ENCODE measurements at places on chromosomes 12 and 14.

GRCh38 chr12:26936559-26937442 is 980 bp downstream of the INTS13 start:
- no peak for DNase-seq

GRCh38 chr14:101192661-101193000 is 289.1 kb upstream of the RTL1 start:
- no peak for DNase-seq

DNA sequence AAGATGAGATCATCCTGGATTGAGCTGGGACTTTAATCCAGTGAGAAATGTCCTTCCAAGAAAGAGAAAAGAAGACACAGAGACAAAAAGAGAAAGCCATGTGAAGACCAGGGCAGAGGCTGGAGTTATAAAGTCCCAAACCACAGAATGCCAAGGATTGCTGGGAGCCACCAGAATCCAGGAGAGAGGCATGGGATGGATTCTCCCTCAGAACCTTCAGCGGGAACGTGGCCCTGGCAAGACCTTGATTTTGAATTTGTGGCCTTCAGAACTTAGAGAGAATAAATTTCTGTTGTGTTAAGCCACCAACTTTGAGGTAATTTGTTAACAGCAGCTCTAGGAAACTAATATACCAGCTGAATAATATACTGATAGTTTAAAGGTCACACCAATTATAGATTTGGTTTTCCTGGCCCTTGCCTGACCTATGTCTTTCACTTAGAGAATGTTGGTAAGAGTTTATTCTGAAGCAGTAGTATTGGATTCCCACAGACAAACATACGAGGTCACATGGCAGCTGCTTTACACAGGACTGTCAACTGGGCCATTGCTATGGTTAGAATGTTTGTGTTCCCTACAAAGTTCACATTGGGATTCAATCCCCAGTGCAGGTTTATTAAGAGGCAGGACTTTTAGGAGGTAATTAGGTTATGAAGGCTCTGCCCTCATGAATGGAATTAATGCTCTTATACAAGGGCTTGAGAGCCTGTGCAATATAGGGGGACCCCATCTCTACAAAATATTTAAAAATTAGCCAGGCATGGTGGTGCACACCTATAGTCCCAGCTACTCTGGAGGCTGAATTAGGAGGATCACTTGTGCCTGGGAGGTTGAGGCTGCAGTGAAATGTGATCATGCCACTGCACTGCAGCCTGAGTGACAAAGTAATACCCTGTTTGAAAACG is 156.5 kb upstream of the EEA1 start:
- no peak for DNase-seq

DNA sequence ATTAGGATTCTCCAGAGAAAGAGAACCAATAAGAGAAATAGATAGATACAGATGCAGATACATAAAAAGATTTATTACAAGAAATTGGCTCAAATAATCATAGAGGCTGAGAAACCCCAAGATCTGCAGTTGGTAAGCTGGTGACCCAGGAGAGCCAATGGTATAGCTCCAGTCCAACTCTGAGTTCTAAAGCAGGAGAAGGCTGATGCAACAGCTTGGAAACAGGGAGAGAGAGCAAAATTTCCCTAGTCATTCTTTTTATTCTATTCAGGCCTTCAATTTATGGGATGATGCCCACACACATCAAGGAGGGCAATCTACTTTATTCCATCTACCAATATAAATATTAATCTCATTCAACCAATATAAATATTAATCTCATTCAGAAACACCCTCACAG is 218.2 kb downstream of the PRKD1 start:
- no peak for DNase-seq

GRCh38 chr12:110705309-110705708 is 16.4 kb upstream of the HVCN1 start:
- no peak for DNase-seq

DNA sequence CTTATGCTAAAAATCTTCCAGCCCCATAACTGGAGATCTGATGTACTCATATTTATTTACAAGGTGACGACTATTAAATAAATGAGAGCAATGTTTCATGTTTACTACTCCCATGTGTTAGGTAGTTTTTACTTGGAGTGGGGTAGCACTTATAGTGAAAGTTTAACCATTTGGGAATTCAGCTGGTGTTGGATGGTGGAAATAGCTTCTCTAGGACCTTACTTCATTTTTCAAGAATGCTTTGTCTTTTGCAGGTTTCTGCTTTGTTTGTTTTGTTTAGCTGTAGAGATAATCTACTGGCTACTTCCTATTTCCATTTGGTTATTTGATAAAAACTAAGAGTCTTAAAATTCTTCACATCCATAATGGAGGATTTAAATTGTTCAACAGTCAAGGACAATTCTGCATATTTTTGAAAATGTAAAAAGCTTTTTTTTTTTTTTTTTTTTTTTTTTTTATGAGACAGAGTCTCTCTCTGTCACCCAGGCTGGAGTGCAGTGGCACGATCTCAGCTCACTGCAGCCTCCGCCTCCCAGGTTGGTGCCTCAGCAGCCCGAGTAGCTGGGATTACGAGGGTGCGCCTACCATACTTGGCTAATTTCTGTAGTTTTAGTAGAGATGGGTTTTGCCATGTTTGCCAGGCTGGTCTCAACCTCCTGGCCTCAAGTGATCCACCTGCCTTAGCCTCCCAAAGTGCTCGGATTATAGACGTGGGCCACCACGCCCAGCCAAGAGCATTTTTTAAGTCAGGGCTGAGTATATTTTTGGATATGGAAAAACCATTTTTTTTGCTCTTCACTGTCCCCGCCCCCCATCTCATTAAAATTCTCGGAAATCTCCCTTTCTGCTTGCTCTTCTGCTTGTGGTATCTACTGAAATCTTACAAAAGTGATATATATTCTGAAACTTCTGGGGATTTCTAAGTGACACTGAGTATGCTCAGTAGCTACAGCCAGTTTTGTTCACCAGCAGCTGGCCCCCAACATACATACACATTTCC is 1.4 kb upstream of the ABCD2 start:
- no peak for DNase-seq

GRCh38 chr12:117284140-117284539 is 77.3 kb downstream of the NOS1 start:
- DNase-seq: no peak

- DNase-seq: no peak
These were observed 41.5 kb upstream of the FERMT2 start for GRCh38 chr14:52992236-52992870.

DNA sequence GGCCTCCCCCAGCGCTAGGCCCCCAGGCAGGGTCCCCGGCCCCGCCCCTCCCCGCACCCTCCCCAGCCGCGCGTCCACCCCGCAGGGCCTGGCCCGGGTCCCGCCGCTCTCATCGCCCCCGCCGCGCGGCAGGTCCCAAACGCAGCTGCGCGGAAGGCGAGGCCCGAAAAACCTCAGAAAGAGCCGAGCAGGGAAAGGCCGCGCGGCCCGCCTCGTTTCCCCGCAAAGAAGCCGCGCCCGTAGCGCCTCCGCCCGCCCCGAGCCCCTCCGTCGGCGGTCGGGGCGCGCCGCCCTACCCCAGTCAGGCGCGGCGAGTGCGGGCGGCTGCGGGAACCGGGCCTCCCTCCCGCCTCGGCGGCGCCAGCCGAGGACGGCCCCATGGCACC is 324 bp downstream of the POLE start:
- no peak for DNase-seq

GRCh38 chr12:57623385-57623784 is 9.6 kb downstream of the B4GALNT1 start:
- no peak for DNase-seq

GRCh38 chr12:121300083-121300819 is 3.7 kb upstream of the CAMKK2 start:
- no peak for DNase-seq

DNA sequence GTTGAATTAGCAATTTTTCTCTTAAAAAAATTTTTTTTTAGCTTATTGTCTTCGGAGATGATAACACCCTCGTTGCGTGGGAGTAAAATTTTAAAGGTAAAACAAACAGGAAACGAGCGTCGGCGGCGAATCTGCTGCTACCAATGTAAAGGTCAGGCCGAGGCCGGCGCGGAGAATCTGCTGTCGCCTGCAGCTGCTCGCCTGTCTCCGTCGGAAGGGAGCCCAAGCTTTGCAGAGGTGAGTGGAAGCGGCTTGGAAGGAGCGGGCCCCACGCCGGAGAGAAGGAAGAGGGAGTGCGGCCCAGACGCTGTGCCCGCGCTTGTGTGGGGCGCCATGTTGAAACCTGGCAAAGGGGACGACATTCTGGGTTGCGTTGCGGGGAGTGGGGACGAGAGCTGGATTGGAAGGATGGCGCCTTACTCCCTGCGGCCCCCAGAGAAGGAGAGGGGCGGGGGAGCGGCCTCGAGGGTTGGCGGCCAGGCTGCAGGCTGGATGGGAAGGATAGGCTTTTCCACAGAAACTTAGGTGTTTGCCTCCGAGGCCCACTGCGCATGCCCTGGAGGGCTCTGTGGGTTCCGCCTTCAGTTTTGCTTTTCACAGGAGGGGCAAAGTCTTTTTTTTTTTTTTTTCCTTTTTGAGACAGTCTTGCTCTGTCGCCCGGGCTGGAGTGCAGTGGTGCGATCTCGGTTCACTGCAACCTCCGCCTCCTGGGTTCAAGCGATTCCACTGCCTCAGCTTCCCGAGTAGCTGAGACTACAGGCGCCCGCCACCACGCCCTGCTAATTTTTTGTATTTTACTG is at the start of gene SNRNP35:
Gene SNRNP35 (plus strand): TSS at position 160 of the 800 bp plus-strand sequence. CDS start 7,402 bp downstream, outside the sequence.
- DNase-seq: peak; percentile 85

DNA sequence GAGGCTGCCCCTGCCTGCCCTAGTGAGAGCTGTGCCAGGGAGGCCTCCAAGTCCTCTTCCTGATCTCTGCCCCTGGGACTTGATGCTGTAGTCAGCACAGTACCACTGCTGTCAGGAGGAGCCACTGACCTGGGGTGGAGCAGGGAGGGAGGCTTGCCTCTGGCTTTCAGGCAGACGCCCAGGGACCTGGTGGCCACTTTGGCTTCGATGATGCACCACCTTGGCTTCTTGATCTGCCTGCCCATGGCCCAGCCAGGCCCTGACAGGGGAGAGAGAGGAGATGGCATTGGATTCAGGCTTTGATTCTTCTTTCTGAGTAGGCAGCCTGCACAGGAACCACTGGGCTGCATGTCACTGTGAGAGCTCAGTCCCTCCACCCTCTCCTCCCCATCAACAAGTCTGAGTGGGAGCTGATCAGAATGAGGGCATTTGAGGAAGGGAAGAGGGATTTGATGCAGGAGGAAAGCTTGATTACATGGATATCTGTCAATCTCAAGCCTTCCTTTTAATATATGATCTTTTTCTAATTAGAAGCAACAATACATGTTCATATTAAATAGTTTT is 24.7 kb downstream of the TMEM63C start:
- DNase-seq: no peak

DNA sequence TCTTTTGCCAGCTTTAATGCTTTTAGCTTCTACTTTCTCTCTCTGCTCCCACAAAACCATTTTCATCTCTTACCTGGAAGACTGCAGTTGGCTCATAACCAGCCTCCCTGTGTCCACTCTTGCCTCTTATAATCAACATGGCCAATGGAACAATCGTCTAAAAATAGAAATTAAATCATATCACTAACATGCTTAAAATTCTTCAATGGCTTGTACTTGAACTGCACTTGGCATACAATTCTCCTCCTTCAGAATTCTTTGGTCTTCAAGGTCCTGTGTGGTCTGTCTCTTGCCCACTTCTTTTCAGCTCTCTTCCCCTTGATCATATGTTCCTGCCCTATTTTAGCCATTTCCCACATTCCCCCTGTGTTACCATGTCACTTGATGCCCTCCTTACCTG is 342.2 kb downstream of the ATP23 start:
- DNase-seq: no peak

DNA sequence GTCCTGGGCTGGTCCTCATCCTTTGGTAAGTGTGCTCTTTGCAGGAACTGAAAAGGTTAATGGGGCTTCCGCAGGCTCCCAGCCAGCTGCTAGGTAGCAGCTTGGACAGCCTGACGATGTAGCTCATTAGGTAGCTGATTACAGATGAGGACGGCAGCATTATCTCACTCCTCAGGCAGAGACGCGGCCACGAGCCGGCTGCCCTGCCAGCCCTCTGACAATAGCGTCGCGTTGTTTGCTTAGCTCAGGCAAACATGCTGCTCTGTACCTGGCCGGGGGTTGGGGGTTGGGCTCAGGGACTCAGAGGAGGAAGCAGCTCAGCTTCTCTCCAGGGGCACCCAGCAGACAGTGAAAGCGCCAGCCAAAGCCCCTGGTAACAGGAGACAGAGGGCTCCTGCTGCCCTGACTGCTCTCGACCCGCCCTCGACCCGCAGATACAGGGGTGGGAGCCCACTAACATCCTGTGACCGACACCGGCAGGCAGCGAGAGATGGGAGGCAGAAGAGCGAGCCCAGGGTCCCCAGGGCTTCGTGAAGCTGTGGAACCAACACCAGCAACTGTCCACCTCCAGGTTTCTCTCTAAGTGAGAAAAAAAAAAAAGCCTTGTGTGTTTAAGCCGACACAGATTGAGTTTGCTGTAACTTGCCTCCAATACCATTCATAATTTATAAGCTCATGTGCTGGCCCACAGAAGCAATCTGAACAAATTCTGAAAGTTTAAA is 53.4 kb upstream of the DLK1 start:
- no peak for DNase-seq

- DNase-seq: no peak
These were observed 31.4 kb upstream of the SNAPC1 start for GRCh38 chr14:61730756-61731373.

DNA sequence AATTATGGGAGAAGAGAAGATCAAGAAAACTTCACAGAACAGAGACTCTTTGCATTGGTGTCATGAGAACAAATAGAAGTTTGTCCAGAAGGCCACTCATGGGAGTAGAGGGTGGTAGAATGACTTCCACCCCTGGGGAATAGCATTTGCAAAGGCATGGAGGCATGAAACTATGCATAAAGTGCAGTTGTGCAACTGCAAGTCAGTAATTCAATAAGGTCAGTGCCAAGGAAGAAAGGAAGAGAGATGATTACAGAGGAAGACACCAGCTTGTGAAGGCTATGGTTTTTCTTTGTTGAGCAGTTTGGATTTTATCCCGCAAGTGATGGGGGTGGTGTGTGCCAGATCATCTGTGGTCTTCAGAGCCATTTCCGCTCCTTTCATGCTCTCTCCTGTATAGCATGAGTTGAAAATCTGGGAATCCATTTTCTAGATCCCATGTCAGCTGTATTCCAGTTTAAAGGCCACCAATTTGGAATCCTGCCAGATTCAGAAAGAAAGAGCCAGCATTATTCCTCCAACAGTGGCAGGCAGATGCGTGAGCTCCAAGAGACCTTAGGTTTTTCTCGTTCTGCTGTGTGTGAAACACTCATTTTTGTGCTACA is 67.6 kb upstream of the GRIN2B start:
- DNase-seq: no peak

DNA sequence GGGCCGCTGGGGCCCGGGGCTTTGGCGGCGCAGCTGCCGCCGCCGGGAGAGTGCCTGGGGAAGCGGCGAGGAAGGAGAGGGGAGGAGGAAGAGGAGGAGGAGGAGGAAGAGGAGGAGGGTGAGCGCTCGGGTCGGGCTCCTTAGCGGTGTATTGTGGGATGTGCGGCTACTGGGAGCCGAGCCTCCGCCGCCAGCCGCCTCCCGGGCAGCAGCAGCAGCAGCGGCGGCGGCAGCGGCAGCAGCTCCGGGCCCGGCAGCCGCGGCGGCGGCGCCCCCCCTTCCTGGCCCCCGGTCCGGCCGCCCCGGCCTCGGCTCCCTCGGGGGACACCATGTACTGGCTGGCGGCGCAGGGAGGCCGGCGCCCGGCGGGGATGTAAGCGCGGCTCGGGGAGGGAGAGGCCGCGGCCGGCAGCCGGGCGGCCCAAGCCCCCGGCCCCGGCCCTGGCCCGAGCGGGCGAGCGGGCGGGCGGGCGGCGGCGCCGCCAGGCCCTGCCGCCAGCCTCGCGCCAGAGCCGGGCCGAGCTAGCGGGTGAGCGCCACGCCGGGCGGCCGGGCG is at the start of gene SETD1B:
Gene SETD1B (plus strand): TSS at position 149 of the 556 bp plus-strand sequence. CDS start 729 bp downstream, outside the sequence.
- DNase-seq: no peak

GRCh38 chr14:61387076-61387475 is 65.7 kb downstream of the PRKCH start:
- DNase-seq: no peak

Measured in NCI-H446 treated with DMSO at 0.1 percent for 48 hours (cell line).